CD4-positive, alpha-beta T cell treated with Interleukin-6 at 100 ng/mL for 8 hours (primary cell): ENCODE measurements at places on chromosomes 5 and 9.

DNA sequence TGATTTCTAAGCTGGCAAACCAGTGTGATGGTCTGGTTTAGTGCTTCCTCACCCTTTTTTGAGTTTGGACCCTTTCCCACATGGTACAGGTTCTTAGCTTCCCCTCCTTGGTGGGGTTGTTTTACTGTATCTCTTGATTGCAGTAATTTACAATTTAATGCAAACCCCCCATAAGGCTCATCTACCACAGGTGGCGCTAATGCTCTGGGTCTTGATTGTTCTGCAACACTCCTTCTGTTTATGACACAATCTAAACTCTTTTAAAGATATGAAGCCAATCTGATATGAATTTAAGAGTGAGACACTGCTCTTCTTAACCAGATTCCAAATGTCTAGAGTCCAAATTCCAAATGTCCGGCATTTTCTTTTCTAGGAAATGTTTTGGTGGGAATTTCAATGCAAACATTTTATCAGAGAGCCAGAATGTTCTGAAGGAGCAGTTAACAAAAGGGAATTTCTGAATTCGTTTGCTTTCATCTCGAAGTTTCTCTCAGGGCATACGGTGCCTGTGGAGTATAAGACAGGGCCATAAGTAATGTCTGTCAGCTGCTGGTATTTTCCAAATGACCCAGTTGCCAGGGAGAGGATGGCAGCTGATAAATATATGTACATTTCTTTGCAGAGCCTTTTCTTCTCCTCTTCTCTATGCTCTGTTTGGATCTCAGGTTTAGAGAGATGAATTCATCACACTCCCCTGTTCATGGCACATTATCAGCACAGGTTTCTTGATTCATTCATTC lies 246.8 kb downstream of the ARHGAP26 start:
- DNase-seq: peak; percentile 32

DNA sequence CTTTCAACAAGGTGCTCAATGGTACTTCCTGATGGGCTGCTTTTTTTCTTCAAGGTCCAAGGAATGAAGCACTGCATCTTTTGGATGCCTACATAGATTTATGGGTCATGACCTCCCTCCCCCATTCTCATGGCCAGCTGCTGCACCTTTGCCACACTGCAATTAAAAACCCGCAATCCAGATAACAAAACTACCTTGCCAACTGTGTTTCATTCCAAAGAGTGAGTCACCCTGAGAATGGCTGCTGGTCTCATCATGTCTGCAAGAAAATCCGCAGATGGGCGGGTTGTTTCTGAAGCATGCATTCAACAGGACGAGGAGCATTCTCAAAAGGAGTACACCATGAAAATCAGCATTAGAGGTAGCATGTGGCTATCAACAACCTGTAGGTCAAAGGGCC lies 139.8 kb downstream of the ELAVL2 start:
- no peak for DNase-seq

DNA sequence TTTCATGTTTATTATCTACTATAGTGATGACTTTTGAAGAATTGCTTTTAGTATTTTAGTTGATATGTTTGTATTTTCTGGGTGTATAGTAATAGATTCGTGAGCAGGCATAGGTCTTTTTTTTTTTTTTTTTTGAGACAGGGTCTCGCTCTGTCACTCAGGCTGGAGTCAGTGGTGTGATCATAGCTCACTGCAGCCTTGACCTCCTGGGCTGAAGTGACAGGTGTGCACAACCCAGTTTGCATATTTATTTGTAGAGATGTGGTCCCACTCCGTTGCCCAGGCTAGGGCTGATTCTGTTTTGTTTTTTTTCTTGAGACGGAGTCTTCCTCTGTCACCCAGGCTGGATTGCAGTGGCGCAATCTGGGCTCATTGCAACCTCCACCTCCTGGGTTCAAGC lies 11.9 kb downstream of the ERBIN start:
- no peak for DNase-seq

GRCh38 chr5:173300389-173301047 lies 27.7 kb downstream of the STC2 start:
- DNase-seq: no peak

DNA sequence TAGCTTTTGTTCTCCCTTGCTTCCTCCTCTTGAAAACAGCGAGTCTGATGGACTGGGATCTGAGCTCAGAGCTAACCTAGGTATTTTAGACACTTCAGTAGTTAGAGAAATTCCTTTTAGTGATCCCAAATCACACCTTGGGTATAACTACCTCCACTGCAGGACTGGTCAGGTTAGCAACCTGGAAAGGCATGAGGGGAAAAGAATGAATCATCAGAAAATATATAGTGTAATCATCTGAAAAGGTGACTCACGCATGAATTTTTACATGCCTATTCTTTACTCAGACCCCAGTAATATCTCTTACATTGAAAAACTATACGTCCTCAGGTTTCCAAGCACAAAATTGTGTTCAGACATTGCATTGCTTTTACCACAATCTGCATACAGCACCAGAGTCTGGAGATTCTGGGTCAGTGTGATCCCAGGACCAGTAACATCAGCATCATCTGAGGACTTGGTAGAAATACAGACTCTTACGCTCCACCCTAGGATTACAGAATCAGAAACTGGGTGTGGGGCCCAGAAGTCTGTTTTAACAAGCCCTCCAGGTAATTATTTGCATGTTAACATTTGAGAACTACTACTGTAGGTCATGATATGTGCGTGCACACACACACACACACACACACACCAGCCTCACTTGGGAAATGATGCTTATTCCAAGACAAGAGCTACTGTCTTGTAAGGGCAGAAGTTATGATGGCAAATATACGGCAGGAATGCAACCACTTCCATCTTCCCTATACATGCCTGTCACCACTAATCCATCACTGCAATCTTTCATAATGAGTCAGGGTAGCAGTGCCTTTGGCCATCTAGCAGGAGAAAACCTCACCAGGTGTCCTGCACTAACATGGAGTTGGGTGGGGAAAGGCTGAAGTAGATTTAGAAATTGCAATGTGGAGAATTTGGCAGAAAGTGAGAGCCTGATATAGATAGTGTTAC lies 271.6 kb upstream of the MAP3K1 start:
- no peak for DNase-seq

- DNase-seq: peak; percentile 14
Measured at GRCh38 chr9:122904466-122904822, 715 bp downstream of the RC3H2 start.

GRCh38 chr5:169753795-169754194 lies 116.7 kb downstream of the DOCK2 start:
- no peak for DNase-seq

DNA sequence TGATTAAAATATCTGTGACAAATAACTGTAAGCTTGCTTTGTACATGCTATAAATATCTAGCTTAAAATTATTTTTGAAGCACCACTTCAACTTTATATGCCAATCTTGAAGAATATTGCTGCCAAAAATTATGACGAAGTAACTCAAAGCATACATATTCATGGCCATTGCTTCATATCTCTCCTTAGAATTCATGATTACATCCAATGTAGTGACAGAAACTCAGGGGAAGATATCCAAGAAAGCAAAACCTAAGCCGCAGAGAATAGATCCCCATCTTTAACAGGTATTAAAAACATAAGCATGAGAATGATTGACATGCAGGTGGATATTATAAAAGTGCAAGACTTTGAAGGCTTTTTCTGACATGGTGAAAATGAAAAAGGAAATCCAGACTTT lies 100.8 kb upstream of the PLPPR1 start:
- no peak for DNase-seq

- DNase-seq: no peak
Measured at GRCh38 chr9:90775657-90776056, 26.0 kb upstream of the SYK start.

DNA sequence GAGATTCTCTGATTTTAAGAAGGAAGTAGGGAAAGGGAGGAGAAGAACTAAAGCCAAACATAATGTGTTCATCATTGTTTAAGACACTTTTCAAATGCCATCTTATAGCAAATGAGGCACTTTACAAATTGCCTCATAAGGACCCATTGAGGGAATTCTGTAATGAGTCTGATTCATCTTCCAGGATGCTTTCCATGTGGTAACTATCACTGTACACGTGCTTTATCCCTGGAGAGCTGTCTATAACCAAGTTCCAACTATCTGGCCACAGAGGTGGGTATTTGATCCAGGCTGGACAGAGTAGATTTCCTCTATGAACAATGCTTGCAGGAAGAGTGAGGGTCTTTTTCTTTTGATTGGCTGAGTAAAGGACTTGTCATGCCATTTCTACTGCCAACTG lies 183.5 kb upstream of the NFIB start:
- DNase-seq: no peak

DNA sequence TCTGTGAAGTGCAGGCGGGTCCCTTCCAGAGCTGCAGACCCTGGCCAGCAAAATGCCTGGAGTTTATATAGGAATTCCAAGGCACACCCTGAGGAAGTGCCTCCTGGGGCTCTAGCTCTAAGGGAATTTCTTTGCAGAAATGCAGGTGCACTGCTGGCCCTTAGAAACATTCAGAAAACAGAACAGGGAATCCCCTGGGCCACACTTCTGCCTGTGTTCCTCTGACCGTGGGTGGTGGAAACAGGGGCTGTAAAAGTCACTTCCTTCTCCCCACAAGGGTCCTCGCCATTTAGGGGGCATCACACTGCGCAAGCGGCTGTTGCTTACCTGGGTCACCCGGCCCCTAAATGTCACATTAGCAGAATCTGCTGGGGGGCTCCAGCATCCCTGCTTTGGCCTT lies 140.8 kb upstream of the TBC1D2 start:
- no peak for DNase-seq

DNA sequence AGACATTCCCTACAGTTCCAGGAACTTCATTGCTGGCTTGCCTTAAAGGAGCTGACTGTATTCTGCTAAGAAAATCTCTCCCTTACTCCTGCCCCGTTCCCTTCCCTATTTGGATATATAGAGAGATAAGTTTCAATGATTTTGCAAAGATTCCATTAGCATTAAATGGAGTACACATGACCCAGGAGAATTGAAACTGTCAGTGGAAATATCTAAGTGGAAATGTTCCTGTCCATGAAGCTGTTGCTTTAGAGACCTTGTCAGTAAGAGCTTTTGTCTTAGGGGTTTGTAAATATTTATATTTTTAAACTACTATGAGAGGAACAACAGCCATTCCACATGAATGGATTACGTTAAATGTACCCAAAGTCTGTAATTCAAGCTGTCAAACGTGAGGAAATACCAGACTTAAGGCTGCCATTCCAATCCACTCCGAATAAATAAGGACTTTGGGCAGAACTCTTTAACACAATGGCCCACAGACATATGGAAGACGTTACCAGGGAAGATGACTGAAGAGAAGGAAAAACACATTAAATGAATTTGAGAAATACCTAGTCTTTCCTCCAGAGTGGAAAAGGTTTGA lies 387.1 kb upstream of the PAPPA start:
- DNase-seq: no peak

- no peak for DNase-seq
Measured at GRCh38 chr9:121242219-121242958, 25.6 kb upstream of the GSN start.

DNA sequence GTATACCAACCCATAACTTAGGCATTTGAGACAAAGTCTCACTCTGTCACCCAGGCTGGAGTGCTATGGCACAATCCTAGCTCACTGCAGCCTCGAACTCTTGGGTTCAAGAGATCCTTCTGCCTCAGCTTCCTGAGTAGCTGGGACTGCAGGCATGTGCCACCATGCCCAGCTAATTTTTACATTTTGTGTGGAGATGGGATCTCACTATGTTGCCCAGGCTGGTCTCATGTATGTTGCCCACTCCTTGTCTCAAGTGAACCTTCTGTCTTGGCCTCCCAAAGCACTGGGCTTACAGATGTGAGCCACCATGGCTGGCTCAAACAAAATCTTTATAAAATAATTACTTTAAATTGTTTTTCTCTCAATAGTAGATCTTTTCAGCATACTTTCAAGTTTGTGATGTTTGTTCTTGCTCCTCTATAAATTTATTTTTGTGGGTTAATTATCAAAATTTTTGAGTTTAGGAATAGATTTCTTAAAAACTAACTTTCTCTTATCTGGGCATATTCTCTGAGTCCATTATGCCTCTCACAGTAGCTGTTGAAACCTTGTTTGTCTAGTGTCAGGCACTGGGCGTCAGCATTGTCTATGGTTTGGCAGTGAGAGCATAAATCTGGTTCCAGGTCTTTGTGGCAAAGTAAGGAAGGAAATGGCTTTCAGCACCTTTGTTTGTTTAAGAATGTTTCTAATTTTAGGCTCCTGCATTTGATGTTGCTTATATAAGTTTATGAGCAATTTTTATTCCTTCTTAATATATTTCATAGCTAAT lies 38.7 kb downstream of the NLN start:
- DNase-seq: peak; percentile 70
